ENCODE measurements at places on chromosomes 16 and 17.

DNA sequence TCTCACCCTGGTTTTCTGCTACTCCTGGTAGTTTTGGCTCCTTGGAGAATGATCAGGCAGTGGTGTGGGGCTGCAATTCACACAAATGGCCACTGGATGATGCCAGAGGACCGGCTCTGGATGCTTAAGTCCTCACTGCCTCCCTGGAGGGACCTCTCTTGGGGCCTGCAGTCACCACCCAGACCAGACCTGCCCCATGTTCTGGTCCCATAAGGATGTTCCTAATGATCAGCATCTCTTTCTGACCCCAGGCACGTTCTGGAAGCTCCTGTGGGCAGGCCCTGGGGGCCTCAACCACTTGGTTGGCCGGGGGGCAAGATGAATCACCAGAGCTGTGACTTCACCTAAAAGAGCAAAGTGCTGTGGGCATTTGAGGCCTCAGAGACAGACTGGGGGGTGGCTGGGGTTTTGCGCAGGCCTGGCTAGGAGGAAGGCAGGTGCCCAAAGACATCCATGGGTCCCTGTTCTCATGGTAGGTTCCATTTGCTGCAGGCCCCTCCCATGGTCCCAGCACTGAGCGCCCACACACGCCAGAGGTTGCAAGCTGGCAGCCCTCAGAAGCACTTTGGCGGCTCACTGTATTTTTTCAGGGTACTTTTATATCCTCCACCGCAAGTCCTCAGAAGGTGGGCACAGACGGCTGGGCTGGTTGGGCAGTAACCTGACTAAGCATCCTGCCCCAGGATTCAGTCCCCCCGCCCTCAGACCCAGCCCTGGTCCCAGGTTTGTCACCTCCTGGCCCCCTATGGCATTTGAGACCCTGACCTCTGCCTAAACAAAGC is 53.2 kb downstream of the NT5M start:
- peak; percentile 96 for DNase-seq

- no peak for DNase-seq
Measured at GRCh38 chr17:55390364-55390977, 31.2 kb downstream of the MMD start.

GRCh38 chr16:85505794-85506634 is 107.1 kb upstream of the GSE1 start:
- no peak for DNase-seq

DNA sequence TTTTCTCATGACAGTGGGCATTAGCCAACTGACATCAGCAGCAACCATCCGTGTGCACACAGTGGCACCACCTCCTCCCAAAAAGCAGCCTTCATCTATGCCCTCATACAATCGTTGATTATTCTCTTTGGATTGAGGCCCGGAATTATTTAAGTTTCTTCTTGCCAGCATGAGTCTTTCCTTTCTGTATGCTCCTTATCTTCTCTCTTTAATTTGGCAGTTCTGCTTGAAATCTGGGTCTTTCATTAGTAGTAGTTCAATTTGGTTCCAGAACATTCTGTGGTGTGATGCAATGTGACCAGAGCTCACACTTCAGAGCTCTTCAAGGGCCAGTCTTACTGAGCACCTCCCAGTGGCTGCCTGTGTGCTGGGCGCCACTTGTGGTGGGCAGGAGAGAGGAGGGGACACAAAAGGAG is 52.2 kb upstream of the STH start:
- no peak for DNase-seq

DNA sequence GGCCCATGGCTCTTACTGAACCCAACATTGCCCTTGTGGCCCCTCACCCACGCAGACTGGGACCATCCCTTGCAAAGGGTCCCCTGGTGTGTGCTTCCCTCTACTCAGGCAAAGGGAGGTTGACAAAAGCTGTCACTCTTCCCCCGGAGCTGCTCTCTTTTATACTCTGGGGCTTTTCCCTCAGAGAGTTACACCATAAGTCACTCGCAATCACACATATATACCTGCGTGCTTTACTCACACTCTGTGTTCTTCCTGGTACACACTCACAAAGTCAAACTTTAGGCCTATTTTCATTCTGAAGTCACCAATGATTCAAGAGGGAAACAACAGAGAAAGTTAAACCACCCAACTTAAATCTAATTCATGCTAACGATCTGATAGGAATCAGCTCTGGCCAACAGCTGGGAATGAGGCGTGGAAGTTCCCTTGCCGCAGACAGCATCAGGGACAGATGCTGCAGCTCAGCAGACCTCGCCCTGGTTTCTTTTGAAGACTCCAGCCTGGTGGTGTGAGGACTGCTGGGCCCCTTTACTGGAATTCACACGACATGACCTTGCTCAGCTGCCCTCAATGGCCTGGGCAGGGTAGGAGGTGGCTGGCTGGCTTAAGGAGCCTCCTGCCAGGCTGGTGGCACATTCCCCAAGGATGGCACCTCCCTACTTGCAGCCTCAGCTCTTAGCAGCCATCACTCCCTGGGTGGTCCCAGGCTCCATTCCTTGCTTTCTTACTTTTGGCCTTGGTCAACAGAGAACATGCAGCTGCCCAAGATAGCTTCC is 27.3 kb downstream of the HIC1 start:
- DNase-seq = no peak

GRCh38 chr17:76551685-76552084 is 11.8 kb downstream of the PRCD start:
- no peak for DNase-seq

- DNase-seq = no peak
Measured at GRCh38 chr17:79285973-79286372, 211.3 kb downstream of the ENGASE start.

DNA sequence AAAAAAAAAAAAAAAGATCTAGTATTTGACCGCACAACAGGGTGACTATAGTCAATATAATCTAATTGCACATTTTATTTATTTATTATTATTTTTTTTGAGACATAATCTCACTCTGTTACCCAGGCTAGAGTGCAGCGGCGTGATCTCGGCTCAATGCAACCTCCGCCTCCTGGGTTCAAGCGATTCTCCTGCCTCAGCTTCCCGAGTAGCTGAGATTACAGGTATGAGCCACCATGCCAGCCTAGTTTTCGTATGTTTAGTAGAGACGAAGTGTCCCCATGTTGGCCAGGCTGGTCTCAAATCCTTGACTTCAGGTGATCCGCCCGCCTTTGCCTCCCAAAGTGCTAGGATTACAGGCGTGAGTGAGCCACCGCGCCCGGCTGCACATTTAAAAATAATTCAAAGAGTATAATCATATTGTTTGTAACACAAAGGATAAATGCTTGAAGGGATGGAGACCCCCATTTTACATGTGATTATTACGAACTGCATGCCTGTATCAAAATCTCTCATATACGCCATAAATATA is 794 bp downstream of the ANKS3 start:
- DNase-seq = no peak

GRCh38 chr16:69709456-69710084 is 16.8 kb downstream of the NQO1 start:
- DNase-seq = peak; percentile 58

DNA sequence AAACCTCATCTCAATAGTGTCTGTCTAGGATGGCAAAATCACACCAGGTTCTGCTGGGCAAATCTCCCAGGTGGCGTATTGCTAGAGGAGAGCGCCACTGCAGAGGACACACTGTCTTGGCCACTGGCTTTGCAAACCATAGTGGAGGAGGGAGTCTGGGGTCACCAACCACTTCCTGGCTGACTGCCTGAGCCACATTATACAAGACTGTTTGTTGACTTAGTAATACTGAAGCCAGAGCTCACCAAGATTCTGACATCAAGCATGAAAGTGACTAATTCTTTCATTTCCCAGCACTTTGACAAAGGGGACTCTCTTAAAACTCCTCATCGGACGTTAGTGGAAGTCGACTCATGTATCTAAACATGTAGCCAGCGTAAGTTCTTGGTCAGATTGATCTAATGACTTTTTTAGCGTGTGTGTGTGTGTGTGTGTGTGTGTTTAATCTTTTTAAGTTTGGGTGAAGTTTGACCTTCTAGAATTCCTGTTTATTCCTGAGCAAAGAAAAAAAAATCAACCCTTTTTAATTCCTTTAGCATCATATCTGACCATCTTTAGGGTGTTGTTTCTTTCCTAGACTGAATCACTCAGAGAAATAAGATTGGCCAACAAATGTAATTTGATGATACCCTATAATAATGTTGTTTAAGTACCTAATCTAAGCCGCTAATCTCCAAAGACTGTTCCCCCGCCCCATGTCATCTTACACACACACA is 13.7 kb downstream of the PITPNC1 start:
- peak; percentile 42 for DNase-seq

DNA sequence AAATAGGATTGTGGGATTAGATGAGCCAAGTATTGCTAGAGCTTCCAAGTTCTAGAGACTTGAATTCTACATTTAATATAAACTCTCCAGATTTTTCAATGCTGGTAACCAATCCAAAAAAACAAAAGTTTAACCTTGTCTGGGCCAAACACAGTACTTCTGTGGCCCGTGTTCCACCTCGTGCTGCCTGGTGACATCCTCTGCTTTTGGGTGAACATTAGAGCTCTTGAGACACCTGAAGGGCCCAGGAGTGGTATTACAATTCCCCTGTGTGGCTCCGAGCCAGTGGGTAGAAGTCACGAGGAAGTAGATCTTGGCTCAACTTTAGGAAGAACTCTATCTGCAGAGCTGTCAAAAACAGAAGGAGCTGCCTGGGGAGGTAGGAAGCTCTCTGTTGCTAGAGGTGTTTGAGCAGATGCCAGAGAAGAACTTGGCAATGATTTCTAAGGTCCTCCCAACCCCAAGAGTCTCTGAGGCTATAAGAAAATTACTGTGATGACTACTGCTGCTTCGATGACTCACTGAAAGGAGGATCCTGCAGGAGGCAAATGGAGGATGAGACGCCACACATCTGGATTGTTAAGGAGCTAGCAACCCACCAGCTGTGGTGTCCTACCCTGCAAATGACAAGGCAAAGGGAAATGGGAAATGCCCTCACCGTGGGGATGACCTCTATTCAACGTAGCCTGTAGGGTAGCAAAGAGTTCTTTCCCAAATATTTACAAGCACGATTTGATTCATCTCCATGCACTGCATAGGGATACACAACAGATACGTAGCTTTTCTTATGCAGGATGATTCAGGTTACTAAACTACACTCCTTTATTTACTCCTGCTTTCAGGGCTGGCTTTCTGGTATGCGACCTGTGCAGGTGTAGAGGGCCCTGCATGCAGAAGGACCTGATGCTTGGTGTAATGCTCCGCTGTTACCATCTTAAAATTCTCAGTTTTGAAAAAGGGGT is 45.8 kb upstream of the GAS7 start:
- DNase-seq = peak; percentile 17

DNA sequence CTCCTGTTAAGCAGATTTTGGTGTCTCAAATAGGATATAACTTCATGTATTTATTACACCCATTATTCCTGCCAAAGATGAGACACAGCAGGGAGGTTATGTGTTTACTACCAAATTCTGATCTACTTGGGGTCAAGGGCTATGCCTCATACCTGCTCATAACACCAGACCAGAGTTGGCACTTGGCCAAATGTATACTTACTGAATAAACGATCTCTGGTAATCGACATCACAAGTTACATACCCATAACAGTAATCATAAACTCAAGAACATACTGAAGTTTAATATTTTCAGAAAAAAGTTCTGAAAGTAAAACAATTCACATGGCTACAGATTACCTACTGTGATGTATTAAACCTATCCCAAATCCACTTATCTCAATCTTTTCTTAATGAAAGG is 2.9 kb downstream of the TMEM170A start:
- DNase-seq = no peak

DNA sequence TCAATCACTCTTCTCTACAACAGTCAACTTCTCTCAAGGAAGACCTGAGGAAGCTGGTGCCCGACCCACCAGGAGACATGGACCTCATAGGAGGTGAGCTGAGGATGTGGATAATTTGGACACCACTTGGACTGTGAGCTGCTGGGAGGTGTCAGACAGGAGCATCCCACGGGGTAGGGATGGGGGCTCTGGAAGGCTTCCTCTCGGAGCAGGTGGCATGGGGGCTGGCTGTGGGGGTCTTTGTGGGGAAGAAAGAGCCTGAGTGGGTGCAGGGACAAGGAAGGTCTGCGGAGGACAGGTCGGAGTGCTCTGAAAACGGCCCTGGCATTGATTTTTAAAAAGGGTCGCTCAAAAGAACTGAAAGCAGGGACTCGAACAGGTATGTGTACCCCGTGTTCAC is 64.0 kb downstream of the TBC1D16 start:
- DNase-seq = no peak

GRCh38 chr17:72142614-72143013 is 21.8 kb downstream of the SOX9 start:
- no peak for DNase-seq
